ENCODE measurements at places on chromosomes 4 and X. TPM values are rescaled to one million over a fixed set of nuclear protein-coding genes. Genes with fewer than 3 reads are reported as not detected.
A peak's percentile ranks its signal among the peaks of the same experiment; 100 is the strongest.

SNX12 gene
- total RNA-seq: 47.7 TPM

DNA sequence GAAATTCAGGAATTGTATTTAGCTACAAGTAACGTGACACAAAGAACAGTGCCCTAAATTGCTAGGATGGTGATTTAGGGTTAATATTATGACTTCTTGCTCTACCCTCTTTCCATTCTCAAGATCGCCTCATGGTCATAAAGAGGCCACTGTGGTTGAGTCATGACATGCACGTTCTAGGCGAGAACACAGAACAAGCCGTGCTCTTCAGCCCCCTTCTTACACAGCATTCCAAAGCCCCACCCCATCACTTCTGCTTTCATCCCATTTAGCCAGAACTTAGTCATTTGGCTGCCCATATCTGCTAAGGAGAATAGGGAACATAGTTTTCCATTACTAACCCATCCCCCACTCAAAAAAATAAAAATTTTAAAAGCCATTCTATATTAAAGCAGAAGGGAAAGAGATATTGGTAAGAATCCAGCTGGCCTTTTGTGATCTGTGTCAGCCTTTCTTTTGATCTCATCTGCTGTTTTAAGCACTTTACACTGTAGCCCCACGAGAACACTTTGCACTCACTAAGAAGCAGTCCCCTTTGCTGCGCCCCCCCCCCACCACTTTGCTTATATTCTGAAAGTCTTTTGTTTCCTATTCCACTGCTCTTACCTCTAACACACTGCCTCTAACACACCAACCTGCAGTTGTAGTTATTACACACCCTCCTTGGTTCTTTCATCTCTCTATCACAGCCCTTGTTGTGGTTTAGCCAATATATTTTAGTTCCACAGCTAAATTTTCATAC, 28.4 kb downstream of the NPNT start:
- no peak overlapping the region for H3K4me3 ChIP-seq
- no peaks in the 10 kb centered on the region for H3K4me1 ChIP-seq
- DNase-seq: no peak
- no peak overlapping the region for H3K27ac ChIP-seq

- H3K27ac ChIP-seq: no peak overlapping the region
- no peaks in the 10 kb centered on the region for H3K36me3 ChIP-seq
- DNase-seq: no peak
- no peaks in the 10 kb centered on the region for H3K27me3 ChIP-seq
- no peak overlapping the region for H3K4me3 ChIP-seq
- H3K4me1 ChIP-seq: no peaks in the 10 kb centered on the region
Measured at GRCh38 chrX:68942840-68943239, 114.0 kb downstream of the EFNB1 start.

DNA sequence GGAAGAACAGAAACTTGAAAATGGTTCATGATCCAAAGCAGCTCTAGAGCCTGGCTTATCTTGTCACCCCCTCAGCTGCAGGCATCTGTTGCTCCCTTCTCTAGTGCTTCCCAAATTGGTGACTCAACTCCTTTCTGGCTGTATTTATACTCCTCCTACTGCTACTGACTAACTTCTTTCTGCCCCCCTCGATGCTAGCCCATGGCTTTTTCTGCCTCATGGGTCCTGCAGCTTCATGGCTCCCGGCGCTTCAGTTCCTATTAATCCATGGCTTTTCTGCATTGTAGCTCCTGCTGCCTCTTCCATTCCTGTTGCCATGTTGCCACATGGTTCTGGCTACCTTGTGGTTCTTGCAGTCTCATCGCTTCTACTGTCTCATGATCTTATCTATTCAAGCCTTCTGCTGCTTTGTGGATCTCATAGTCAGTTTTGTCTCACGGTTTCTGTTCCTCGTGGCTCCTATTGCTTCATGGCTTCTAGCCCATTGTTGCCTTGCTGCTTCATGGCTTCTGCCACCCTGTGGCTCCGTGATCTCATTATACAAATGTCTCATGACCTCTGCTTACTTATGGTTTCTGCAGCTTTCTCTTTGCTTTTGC, 48.1 kb downstream of the SMC1A start:
- no peaks in the 10 kb centered on the region for H3K27me3 ChIP-seq
- no peaks in the 10 kb centered on the region for H3K4me1 ChIP-seq
- no peak overlapping the region for H3K4me3 ChIP-seq

- H3K27ac ChIP-seq: no peak overlapping the region
- no peaks in the 10 kb centered on the region for H3K36me3 ChIP-seq
- DNase-seq: no peak
- H3K4me3 ChIP-seq: no peak overlapping the region
- no peaks in the 10 kb centered on the region for H3K27me3 ChIP-seq
- H3K4me1 ChIP-seq: no peaks in the 10 kb centered on the region
Measured at GRCh38 chr4:10302096-10302495, 155.1 kb downstream of the ZNF518B start.

GRCh38 chrX:19129694-19130093, 7.4 kb upstream of the ADGRG2 start:
- H3K4me3 ChIP-seq: no peak overlapping the region
- no peaks in the 10 kb centered on the region for H3K36me3 ChIP-seq
- no peaks in the 10 kb centered on the region for H3K27me3 ChIP-seq
- DNase-seq: no peak
- H3K4me1 ChIP-seq: no peaks in the 10 kb centered on the region

DNA sequence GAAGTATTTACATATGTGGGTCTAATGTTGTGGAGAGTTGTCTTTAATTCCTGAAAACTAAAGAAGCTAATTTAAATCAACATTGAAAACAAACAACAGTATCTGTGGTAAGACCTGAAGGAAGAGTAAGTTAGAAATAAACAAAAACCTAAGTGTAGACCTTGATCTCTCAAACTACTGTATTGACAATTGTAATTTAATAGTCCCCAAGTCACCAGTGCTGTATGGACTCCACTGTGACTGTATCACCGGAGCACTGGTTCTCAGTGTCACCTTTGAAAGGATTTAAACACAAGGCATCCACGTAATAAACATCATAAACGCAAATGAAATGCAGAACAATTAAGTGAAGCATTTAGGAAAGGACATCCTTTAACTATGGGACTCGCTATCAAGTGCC, 46.4 kb downstream of the OCRL start:
- H3K4me3 ChIP-seq: no peak overlapping the region
- DNase-seq: no peak
- no peaks in the 10 kb centered on the region for H3K36me3 ChIP-seq

- no peak overlapping the region for H3K27ac ChIP-seq
- no peaks in the 10 kb centered on the region for H3K27me3 ChIP-seq
- no peak for DNase-seq
Measured at GRCh38 chr4:113248320-113248719, 198.9 kb downstream of the ANK2 start.

NPFFR2 gene
- not detected for total RNA-seq

DNA sequence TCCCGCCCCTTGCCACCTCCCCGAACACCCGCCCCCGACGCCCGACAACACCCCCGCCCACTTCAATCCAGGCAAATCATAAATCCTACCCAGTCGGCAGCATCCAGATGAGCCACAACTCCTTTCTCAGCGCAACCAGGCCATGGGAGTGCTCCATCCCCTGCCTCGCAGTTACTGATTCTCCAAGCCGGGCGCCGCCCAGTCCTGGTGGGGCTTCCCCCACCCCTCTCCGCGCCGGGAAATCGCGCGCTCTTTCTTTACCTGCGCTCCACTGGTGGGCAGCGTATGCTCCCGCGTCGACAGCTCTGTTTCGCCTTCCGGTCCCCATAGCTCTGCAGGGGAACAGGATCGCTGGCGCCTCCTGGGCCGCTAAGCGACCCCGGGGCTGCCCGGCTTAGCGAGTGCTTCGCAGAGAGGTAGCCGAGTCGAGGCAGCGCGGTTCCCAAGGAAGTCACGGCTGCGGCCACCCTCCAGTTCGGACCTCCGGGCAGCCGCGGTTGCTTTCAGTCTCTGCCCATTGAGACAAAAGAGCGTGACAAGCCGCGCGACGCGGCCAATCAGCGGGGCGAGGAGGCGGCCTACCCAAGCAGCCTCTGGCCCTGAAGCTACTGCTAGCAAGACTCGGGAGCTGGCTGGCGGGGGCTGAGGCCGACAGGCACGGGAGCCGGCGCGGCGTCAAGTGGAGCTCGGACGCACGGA, 43.7 kb upstream of the TMSB15B start:
- no peaks in the 10 kb centered on the region for H3K4me1 ChIP-seq
- H3K36me3 ChIP-seq: no peaks in the 10 kb centered on the region
- H3K4me3 ChIP-seq: peak overlapping the region; percentile 80
- H3K27me3 ChIP-seq: no peaks in the 10 kb centered on the region

Data from GM12878 (cell line).